ENCODE measurements at places on chromosomes 12 and 14.

- no peak for DNase-seq
Measured at GRCh38 chr12:5489760-5490406, 58.0 kb downstream of the NTF3 start.

DNA sequence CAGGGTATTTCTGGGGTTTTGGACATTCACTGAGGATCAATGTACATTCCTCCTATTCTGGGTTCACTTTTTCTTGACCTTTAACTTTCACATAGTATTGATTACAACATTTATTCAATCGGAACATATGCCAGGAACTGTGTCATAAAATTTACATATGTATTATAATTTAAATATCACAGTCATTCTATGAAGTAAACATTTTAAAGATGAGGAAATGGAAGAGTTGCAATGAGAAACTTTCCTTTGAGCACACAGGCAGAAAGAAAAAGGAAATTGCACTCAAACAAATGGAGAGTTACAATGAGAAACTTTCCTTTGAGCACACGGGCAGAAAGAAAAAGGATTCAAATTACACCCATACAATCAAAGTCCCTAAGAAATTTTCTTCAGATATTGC lies 3.1 kb downstream of the MUCL1 start:
- DNase-seq = no peak

DNA sequence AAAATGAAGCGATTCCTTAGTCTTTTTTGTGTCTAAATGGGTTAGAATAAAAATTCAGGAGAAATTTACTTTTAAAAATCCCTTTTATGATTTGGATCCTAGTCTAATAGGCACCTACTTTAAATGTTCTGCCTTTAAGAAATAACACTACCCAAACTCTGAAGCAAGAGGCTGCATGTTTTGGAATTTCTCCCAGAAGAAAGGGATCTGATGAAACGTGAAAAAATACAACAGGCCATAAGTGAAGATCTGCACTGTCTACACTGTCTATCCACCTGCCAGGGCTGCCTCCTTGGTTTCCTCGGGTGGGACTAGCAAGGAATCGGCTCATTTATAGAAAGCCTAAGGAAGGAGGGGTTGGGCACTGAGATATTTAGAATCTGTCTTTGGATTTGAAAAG lies 22.1 kb downstream of the ACVR1B start:
- no peak for DNase-seq

DNA sequence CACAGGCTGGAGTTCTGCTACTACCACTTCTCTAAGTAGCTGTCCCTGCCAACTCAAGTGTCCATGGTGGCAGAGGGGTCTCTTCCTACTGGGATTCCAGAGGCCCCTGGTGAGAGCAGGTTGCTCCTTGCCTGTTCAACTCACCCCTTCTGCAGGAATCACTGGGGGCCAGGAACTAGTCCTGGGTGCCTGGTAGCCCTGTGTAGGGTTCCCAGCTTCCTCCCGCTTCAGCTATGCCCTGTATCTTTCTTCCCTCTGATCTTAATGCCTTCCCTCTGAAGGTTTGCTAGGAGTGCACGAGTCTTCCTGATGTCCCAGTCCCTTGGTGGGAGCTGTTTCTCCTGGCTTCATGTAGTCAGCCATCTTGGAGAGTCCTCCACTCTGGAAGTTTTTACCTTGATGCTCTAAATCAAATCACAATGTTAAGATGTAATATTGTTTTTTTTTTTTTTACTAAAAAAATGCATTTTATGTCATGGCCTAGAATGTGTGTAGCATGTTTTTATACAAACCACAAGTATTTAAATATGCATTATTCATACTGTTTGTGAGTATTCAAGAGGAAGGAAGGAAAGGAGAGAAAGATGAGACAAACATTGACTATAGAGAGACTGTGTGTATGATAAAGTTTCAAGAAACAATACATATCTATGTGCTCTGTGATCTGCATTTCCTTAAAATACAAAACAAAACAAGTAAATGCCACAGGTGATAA lies 54.7 kb downstream of the FRS2 start:
- DNase-seq = no peak

DNA sequence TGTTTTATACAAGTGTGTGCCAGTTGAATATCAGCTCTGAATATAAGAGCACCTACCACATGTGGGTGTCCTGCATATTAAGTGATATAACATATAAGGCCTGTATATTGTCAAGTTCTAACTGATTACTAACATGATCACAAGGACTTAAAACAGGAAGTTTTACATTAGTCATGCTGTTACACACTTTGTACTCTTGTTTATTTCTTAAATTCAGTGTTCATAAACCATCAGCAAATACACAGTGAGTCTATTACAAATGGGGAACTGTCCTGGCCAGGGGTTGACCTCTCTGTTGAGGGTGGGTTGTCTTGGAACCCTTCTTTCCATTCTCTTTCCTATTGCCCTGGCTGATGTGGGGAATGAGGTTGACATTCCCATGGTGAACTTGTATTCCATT lies 19.1 kb downstream of the HELB start:
- no peak for DNase-seq

DNA sequence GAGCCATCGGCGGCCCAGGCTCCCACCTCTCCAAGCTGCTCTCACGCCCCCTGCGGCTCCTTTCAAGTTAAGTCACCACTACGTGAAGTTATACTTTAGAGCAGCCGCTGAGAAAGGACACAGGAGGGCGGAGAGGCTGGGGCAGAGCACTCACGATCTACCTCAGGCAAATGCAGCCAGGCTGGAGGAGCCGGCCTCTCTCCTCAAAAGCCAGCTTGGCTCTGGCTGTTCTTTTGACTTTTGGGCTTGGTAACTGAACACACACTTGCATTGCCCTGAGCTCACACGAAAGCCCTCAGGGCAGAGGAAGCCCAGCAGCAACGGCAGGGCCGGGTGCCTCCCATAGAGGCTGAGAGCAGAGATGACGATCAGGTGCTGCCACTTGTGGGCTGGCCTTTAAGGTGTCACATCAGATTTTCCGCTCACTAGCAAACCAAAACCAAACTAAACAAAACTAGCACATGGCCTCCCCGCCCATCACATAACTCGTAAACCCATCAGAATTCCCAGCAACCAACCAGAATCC lies 75.2 kb downstream of the PITPNM2 start:
- no peak for DNase-seq
